Fibroblast of the aortic adventitia (primary cell): ENCODE measurements at places on chromosomes 1 and 21.

- DNase-seq = no peak
Measured at GRCh38 chr1:13487143-13487868, 26.5 kb downstream of the LRRC38 start.

- DNase-seq = no peak
Measured at GRCh38 chr21:41189150-41189745, 21.3 kb downstream of the BACE2 start.

DNA sequence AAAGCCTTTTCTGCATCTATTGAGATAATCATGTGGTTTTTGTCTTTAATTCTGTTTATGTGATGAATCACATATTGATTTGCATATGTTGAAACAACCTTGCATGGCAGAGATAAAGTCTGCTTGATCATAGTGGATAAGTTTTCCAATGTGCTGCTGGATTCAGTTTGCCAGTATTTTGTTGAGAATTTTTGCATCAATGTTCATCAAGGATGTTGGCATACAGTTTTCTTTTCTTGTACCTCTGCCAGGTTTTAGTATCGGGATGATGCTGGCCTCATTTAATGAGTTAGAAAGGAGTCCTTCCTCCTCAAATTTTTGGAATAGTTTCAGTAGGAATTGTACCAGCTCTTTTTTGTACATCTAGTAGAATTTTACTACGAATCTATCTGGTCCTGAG, 55.0 kb downstream of the COL24A1 start:
- no peak for DNase-seq

DNA sequence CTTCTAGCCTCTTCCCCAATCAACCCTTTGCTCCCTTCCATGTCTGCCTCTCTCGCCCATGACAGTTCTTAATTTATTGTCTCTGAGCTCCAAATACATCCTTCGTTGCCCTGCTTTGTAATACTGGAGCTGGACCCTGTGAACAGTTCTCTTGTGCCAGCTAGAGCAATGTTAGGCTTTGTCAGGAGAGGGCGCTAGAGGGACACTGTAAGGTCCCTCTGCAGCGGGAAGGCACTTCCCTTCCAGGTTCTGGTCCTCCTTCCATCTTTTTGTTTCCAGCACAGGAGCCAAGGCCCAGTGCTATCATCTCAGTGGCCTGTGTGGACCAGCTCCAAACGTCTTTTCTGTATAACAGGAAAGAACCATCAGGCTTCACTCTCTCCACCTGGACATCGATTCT, 95.9 kb downstream of the PTPRU start:
- peak; percentile 48 for DNase-seq

DNA sequence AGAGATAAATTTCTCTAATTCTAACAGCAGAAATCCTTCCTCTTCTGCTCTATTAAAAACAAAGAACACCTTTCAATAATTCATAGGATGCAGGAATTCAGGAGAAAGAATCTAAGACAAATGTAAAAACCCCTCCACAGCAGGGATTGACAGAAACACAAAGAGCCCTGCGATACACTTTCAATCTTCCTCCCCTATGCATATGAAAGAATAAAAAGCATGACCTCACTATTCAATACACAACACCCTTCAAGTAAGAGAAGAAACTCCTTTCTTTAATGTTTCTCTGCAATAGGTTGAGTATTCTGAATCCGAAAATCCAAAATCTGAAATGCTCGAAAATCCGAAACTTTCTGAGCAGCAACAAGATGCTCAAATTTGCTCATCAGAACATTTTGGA, 17.1 kb downstream of the SRSF4 start:
- DNase-seq = no peak
